Ecto neural progenitor cell (in vitro differentiated cells): ENCODE measurements at places on chromosomes 6 and 20.
A peak's percentile ranks its signal among the peaks of the same experiment; 100 is the strongest.

DNA sequence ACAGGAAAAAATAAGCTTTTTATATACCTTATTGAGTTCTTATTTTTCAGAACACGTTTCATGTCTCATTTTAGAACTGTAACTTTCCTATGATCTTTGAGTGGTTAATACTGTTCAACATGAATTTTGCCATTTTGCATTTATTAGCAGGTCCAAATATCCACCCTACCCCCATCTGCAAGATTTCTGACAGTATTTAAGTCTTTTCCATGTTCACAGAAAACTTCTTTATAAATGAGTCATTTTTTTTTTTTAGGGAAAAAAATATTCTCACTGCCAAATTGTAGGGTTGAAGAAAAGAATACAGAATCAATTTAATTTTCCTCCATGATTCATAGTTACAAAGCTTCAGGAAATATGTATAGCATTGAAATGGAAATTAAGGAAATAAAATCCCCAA lies 101.8 kb downstream of the COL21A1 start:
- DNase-seq: no peak

DNA sequence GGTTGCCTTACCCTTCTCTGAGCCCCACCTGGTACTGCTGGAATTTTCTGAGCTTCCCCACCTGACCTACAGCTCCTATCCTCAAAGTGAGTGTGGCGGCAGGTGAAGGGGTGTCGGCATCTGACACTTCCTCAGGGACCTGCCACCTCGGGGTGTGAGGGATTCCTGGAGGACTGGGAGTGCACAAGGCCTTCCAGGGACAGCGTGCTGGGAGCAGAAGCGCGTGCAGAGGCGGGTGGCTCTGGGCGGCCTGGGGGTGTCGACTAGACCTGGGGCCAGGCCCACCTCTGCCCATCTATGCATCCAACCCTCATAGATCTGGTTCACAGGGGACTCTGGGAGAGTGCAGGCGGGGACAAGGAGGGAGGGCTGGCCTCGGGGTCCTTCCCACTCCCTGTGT lies 7.8 kb downstream of the DLGAP4 start:
- DNase-seq: no peak

DNA sequence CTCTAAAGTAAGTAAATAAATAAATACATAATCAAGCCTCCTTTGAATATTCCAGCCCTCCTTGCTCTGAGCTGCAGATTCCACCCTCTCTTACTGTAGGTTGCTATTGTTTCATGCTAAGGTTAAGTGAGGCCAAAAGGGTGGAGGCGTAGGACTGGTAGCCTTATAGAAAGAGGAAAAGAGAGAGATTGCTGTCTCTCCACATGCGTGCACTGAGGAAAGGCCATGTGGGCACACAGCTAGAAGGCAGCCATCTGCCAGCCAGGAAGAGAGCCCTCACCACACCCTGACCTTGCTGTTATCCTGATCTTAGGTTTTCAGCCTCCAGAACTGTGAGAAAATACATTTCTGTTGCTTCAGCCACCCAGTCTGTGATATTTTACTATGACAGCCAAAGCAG lies 87.4 kb upstream of the SHLD1 start:
- DNase-seq: no peak

DNA sequence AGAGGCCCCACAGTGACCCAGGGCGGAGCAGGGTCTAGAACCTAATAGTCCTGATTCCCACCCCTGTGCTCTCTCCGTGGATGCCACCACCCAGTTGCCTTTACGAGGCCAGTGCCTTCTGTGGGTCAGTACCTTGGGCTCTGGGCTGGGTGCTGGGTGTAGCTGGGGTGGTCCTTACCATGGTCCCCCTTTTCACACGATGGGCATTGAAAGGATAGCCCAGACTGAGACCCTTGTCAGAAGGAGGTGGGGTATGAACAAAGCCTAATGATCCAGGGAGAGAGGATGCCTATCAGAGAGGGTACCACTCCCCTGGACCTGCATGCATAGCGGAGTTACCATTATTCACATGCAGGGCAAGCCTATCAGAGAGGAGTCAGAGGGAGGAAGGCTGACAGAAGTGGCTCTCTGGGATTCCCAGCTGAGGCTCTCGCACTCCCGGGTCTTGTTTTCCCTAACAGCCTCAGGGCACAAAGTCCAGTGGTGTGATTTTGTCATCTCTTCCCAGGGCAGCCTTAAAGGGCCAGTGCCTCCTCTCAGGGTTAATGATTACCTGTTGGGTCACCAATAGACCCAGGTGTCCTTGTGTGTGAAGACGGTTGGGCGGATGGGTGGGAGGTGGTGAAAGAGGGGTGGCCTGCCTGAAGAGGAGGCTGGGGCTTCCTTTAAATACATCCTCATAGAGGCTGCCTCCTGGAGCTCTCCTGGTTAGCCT lies 36.2 kb downstream of the VEGFA start:
- DNase-seq: no peak

DNA sequence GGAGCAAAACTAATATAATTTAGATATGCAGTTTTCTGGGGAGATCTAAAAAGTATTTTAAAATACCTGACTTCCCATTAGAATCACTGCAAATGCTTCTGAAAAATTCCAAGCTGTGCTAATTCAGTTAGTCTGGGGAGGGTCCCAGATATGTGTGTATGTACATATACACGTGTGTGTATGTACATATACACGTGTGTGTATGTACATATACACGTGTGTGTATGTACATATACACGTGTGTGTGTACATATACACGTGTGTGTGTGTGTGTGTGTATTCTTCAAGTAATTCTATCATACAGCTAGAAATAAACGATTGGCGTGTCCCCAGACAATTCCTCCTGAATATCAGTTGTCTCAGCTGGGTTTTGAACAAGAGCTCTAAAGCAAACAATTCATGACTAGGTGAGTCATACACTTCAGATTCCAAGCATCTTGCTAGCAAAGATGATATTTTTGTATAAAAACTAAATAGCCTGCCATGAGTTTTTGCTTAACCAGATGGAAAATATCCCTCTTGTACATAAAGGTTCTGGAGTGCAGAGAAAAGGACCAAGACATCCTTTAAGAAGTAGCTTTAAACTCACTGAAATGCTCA lies 58.2 kb downstream of the SPACA1 start:
- DNase-seq: no peak

GRCh38 chr6:141252828-141253608 lies 879.7 kb upstream of the GJE1 start:
- no peak for DNase-seq

DNA sequence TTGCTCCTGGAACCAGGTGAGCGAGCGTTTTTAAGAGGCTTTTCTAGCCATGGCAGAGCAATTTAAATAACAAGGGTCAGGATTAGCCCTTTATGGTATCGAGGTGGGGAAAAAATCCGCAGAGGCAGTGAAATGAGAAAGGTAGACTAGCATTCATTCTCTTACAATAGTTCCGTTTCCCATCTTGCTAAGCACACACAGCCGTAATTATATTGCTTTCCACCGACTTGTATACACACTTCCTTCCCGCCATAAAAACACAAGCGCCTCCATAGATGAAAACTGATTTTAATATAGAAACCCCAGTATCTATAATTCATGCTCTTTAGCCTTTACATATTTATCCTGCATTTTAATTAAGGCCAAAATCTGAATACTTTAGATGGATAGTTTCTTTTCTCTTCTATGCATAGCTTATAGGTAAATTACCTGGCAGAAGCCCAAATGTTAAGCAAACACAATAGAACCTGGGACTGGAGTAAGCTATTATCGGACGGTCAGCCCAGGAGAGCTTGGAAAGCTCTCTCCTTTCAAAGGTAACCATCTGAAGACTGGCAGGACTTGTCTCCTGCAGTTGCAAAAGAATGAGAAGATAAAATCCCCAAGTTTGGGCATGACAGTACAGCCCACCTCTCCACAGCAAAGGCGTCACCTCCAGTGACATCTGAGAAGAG lies 90.9 kb upstream of the MC3R start:
- DNase-seq: no peak

DNA sequence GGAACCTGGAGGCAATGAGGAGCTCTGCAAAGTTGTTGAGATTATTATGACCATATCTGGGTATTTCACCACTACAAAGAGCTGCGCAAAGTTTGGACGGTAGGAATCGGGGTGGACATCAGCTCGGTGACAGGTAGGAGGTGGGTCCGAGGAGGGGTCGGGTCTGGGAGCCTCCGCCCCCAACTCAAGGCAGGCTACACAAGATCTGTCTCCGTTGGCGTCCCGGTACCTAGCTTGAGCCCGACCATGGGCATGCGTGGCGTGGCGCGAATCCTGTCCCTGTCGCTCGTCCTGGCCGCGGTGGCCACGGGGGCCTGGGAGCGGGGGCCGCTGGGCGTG lies 40.2 kb upstream of the ZNFX1 start:
- DNase-seq: no peak

- DNase-seq: peak; percentile 80
Measured at GRCh38 chr6:16760516-16761470, at the start of gene ATXN1. TSS of gene ATXN1 (minus strand) at chr6:16761460.

GRCh38 chr6:120493505-120493904 lies 840.8 kb downstream of the TBC1D32 start:
- no peak for DNase-seq

GRCh38 chr6:70180901-70181599 lies 121.8 kb downstream of the COL9A1 start:
- no peak for DNase-seq

GRCh38 chr20:4303136-4303535 lies 287.8 kb upstream of the RNF24 start:
- no peak for DNase-seq

DNA sequence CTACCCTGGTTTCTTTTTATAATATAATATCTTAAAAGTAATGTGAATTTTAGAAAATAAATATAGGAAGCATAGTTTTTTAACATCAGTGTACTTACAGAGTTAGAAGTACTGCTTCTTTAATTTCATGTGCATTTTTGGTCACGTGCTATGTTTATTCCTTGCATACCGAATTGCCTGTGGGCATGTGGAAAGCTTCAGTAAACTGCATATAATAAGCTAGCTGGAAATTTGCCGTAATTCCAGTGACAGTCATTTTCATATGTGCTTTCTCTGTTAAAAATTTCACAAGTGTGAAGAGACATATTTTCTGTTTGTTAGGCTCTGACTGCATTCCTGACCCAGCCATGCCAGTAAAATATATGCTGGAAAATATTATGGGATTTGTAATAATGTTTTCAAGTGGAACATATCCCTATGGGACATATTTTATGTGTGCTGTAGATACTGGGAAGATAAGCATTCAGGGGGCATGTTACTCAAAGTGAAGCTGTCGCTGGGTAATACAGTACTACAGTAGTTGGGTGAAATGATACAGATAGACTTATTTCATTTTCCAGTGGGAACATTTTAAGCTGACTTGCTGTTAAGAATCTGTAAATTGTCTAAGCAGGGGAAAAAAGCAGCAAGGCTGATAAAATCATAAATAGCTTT lies 616.7 kb downstream of the FRK start:
- DNase-seq: no peak

DNA sequence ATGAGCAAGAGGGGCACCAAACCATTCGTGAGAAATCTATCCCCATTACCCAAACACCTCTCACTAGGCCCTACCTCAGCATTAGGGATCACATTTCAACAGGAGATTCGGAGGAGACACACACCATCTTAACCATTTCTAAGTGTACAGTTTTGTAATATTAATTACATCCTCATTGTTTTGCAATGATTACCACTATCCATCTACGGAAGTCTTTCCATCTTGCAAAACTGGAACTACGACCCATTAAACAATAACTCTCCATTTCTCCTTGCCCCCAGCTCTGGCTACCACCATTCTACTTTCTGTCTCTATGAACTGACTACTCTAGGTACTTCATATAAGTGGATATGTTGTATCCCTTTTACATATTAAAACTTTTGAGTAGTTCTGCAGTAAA lies 20.1 kb downstream of the ACOT13 start:
- DNase-seq: no peak

- DNase-seq: no peak
Measured at GRCh38 chr6:116060572-116061283, at the start of gene FRK. TSS of gene FRK (minus strand) at chr6:116060891. CDS start at chr6:116060311, 580 bp downstream.

DNA sequence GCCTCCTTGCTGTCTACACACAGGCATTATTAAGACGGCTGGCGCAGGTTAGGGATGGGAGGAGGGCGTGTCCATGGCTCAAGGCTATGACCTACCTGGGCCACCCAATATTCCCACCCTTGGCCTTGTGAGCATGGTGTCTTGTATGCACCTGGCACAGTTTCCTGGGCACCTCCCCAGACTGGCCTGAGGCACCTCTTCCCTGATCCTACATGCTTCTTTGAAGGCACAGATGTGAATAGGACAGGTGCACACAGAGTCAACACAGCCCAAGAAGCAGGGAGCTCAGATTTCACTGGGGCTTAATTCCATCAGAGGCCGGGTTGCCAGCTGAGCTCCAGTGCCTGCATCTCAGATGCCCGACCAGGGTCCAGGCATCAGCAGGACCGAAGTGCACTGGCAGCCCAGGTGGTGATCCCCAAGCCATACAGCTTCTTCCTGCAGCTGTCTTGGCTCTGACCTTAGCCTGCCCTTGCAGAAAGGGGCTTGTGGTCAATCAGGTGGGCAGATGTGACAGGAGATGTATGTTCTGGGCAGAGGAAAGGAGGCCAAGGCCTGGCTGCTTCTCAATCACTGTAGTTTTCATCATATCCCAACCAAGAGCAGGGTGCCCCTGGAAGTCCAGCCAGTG lies 287.7 kb downstream of the CLIC5 start:
- no peak for DNase-seq

GRCh38 chr6:111468329-111469012 lies 14.5 kb downstream of the REV3L start:
- no peak for DNase-seq

DNA sequence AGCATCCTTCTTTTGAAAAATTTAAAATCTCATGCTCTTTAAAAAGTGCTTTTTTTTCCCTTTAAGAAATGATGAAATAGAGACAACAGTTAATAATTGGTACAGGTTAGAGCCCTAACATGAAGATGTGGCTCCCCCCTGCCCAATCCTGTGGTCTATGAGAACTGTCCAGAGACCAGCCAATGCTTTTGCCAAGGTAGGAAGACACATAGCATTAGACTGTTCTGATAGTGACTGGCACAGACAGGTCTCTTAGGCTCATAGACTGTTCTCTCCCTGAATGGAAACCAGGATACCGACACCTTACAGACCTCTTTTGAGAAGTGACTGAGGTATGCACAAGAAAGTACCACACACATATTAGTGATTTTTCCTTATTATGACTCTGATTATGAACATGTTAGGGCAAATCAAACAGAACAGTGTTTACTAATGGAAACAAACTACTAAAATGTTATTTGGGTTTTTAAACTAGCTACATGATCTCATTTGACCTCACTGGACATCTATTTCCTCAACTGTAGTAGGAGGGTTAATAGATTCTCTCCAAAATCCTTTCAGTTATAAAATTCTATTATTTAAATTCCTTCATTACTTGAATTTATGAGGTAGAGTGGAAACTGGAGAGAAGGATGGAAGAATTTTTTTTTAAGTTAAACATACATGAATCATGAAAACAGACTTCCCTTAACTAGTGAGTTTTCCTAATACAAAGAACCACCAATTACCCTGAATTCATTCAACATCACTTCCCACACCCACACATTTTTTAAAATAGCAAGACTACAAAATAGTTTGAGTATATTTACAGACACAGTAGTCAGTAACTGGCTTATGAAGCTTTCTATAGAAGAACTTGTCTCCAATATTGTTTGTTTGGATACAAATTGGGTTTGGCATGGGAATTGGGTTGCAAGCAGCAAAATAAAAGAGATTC lies 120.4 kb downstream of the OGFRL1 start:
- no peak for DNase-seq
